ENCODE measurements at places on chromosomes 6 and 20.

DNA sequence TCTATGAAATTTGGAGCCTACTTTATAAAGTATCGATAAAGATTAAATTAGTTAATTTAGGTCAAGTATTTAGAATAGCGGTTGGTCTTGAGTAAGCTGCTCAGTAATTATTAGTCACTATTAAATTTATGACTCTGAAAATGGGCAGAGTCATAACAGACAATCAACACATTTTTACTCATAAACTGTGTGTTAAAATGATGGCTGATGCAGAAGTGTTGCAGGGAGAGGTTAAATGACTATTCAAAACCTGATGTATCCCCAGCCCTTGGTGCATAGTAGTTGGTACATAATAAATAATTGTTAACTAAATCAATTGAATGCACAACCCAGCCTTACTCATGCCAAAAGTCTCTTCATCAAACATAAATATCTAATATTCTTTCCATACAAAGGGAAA, 30.6 kb downstream of the HIVEP2 start:
- DNase-seq, result no peak

- no peak for DNase-seq
Measured at GRCh38 chr6:131258010-131258652, 122.9 kb downstream of the AKAP7 start.

- DNase-seq, result no peak
Measured at GRCh38 chr20:58852543-58853271, at the start of gene GNAS. GNAS (plus strand) TSS chr20:58852716.

DNA sequence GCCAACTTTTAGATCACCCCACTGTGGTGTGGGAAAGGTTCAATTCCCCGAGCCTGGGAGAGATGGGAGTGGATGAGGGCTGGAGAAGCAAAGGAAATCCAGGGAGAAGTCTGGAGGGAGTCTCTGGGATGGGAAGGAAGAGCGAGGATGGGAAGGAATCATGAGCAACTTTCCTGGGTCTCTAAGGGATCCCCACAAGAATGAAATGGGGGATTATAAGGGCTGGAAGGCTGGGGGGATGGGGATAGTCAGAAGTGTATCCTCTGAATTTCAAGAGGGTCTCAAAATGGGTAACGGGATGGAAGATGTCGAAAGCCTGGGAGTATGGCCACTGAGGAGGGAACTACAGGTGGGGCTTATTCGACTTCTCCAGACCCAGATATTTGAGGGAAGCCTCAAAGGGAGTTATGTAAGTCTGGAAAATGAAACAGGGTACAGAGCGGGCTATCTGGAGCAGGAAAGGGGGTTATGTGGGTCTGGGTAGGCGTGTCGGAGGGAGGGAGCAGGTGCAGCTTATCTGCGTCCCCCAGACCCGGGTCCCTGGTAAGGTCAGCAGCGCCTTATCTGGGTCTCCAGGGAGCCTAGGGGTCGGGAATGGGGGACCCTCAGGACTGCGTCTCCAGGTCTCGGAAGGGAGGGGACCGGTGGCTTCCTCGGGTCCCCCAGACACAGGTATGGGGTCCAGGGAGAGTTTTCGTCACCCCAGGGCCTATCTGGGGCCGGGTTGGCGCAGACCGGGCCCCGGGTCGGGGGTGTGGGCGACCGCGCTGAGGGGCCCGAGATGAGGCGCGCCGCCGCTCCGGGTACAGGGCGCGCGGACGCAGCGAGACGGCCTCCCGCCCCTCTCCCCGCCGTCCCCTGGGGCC, 550 bp downstream of the PLAGL2 start:
- no peak for DNase-seq

DNA sequence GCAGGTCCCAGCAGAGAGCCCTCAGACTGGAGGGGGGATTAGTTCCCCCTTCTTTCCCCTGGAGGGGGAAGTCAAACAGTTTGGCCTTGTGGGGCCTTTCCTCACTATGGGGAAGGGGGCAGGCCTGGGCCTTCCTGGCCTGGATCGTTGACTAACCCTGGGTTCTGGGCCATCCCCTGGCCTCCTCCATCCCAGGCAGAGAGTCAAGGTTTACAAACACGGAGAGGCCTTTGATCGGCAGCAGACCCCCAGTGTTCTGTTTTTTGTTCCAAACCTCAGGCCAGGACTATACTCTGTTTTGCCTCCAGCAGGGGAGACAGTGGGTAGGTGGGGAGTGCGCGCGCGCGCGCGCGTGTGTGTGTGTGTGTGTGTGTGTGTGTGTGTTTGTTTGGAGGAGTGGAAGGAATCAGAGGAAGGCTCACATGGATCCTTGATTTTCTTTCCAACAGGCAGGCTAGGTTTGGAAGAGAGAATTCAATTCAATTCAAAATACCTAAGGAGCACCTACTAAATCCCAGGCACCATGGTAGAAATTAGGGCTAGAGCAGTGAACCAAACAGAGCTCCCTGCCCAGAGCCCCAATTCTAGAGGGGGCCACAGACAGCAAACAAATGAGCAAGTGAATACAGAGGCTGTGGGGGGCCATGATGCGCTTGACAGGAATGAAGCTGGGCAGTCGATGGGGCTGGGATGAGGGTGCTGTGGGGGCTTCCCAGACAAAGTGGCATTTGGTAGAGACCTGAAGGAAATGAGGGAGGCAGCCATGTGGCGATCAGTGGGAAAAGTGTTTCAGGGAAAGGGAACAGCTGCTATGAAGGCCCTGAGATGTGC, 14.8 kb downstream of the TP53RK start:
- no peak for DNase-seq

GRCh38 chr20:50403565-50404418, 106.4 kb upstream of the PTPN1 start:
- no peak for DNase-seq

GRCh38 chr6:106448000-106448426, 87.5 kb downstream of the CRYBG1 start:
- no peak for DNase-seq

DNA sequence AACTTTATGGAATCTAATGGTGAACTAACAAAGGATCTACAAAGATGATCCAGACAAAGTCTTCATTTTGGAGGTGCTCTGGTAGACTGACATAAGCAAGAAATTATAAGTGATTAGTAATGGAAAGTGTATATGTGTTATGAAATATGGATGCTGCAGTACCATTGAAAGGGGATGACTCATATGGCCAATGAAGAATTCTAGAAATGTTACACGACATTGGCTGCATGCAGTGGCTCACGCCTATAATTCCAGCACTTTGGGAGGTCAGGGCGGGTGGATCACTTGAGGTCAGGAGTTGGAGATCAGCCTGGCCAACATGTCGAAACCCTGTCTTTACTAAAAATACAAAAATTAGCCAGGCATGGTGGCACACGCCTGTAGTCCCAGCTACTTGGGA, 23.5 kb downstream of the CFAP206 start:
- no peak for DNase-seq

GRCh38 chr20:35273449-35274171, 4.3 kb downstream of the MMP24OS start:
- no peak for DNase-seq

- no peak for DNase-seq
Measured at GRCh38 chr20:14488756-14489479, 151.5 kb upstream of the FLRT3 start.

GRCh38 chr20:438571-439469, 23.5 kb downstream of the TBC1D20 start:
- DNase-seq, result no peak

DNA sequence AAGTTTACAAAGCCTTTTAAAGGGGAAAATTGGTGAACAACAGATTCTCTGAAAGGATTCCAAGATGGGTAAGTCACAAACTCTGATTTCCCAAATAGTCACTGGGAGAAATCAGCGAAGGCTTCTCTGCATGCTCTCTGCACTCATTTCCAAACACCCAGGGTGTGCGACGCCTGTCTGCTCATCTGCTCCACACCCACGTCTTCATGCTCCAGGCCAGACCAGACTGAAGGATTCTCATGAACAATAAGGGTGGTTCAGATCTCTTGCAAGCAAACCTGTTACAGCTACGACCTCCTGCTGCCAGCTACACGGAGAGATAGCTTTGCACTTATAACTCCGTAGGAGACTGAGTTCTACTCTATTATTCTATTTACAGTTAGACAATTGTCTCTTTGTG, 1.4 kb downstream of the MC3R start:
- DNase-seq, result no peak

DNA sequence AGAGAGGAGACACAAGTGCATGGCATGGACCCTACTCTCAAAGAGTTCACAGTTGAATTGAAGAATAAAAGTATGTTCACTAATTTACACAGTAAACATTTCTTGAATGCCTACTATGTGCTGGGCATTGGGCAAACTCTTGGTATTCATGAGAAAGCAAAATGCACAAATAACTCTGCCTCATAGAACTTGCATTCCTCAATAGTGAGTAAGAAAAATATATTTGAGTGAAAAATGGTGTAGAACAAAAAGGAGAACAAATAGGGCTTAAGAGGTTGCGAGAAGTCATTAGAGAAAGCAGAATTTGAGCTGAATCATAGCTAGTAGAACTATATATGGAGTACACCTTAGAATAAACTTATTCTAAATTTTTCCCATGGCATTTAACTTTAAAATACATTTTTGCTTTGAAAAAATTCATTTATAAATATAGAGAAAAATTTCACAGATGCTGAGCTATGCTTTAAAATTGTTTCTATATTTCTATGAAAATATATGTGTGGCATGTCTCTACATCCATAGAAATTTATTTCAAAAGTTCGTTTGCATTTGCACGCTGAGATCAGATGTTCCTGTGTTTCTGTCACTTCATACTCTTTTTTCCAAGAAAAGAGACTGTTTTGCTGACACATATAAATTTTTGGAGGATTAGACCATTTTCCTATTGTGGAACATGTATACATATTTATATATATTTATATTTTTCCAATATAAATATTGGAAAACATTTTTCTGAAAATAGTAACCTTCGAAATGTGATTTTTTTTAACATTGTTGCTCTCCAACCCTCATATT, 236.1 kb downstream of the KCNQ5 start:
- DNase-seq, result no peak

DNA sequence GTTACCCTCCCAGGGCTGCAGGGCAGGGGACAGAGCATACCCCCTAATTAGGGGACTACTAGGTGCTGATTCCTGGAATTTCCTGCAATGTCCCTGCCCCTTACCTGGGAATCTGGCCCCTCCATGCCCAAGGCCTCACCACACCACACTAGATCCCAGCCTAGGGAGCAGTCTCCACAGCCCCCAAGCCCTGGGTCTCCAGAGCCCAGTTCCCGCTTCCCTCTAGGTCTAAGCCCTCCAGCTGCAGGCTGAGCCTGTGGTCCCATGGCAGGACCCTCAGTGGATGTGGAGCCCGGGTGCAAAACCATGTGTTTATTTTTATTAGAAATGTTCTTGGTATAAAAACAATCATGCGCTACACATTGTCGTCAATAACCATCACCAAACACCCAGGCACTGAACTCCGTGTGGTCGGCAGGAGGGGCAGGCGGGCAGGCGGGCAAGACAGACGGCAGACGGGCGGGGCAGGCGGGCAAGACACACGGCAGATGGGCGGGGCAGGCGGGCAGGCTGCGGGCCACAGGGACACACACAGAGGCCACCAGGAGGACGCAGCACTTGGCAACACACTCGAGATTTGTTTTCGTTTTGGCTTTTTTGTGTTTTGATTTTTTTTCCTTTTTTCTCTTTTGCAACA, 124.2 kb downstream of the GRM4 start:
- DNase-seq, result no peak

DNA sequence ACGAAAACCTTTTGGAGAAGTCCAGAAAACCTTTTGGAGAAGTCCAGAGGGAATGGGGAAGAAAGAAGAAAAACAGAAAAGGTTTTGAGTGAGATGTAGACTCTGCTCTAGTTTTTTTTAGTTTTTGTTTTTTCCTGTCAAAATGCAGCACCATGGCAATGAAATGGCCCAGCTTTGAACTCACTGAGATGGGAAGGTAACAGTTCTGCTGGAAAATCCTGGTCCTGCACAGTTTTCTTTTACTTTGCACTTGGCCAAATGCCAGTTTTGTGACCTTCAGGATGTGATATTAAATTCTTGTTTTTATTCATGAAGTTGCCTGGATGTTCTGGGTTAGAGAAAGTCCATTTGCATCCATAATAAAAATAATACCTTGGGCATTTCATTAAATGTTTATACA, 145.7 kb downstream of the CFAP61 start:
- DNase-seq, result no peak

DNA sequence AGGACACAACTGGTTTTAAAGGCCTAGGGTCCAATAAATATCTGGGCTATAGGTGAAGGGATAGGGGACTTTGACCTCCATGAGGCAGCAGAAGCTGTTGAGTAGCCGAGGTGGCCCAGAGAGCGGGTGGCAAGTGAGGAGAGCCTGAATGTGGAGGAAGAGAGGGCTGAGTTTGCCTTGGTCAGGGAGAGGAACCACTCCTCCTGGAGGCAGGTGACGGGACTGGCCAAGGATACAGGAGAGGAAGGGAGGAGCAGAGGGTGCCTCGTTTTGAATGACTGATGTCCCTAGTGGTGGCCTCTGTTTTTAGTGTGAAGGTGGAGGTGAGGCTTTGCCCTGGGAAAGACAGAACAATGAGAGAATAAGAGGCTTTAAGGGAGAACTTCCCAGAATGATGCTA, 19.1 kb upstream of the AAR2 start:
- DNase-seq, result no peak

DNA sequence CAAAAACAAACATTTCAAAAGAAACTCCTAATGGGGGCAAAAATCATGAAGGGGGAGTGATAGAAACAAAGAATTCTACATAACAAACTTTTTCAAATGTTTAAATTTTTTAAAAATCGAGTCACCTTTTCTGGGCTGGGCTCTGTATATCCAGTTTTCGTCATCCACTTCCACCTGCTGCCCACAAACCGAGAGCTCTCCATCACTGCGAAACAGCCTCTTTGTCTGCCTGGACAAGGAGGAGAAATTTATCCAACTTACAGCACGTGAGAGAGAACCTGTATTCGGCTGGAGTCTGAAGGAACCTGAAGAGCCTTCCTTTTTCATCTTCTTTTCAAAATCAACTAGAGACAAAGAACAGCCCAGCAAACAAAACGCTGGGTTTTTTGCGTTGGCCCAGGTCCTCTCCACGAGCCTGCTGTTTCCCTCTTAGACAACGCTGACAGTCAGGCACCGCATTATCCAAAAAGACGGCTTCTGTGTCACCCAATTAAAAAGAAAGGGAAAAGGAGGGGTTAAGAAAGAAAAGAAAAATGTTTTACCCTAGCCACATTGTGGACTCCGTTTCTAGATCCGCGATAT, 72.4 kb upstream of the NHSL1 start:
- DNase-seq, result no peak

GRCh38 chr6:44010411-44011349, 116.6 kb downstream of the MRPL14 start:
- DNase-seq, result no peak

- no peak for DNase-seq
Measured at GRCh38 chr6:10414756-10415616, at the start of gene TFAP2A. TFAP2A (minus strand) TSS chr6:10415074; CDS start chr6:10414991, 83 bp downstream.
